ENCODE measurements at places on chromosomes 13 and 19.

DNA sequence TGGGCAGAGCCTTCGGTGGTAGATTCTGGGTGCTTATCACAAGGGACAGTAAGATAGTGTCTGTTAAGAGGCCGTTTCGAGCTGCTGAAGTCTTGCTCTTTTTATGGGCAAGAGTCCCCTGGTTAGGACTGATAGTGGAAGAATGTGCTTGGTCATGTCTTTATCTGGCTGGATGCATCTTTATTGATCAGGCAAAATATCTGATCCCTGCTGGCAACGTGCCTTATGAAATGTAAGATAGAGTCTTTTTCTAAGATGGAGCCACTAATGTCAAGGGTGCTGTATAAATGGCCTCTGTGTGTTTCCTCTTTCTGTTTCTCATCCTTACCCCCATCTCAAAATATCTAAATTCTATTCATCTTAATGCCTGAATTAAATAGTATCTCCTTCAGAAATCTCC is 53.3 kb downstream of the MYO16 start:
- no peak for DNase-seq

- DNase-seq: no peak
Measured at GRCh38 chr13:75279834-75280369, 202.1 kb downstream of the TBC1D4 start.

DNA sequence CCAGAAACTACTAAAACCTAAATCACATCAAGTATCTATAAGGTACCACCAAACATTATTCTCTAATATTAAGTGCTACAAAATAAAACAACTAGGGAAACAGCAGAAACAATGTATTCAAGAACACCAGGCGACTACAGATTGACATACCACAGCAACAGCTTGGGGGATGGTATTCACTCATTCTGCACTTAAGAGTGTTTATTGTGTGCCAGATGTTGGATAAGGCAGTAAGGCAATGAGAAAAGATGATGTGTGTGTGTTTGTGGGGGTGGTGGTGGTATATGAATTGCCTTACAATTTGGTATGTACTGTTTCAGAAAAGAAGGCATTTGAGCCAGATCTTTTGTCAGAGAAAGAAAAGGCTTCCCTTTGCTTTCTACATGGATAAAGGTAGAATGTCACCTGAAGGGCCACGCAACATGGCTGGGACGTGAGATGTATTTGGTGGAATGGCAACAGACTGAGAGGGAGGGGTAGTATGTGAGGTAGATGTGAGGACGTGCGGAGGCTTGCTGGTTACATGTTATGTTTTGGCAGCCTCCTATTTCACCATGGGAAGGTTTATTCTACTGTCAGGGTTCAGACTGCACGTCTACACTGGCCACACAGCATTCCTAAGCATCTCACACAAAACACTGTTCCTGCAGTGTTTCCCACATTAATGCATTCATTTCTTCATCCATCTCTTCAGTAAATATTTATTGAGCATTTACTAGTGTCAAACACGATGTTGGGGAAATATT is 300.7 kb downstream of the KLF12 start:
- no peak for DNase-seq

GRCh38 chr19:38120471-38121025 is 103.5 kb downstream of the DPF1 start:
- no peak for DNase-seq

DNA sequence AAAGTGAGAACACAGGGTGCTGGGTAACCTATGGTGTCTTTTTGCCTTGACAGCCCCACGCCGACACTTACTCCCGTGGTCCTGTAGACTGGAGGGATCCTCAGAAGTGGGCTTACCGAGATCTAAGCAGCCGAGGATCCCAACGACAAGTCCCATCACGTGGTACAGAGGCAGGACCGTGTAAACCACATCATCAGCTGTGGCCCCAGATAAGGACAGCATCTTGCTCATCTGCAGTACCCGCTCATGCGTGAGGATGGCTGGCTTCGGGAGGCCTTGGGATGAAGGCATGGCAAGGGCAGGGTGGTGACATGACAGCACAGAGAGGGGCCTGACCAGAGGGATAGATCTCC is 2.1 kb downstream of the SLC27A5 start:
- no peak for DNase-seq

GRCh38 chr13:114066956-114067355 is 65.5 kb downstream of the RASA3 start:
- DNase-seq: no peak

GRCh38 chr19:29537601-29538000 is 11.8 kb downstream of the VSTM2B start:
- no peak for DNase-seq

DNA sequence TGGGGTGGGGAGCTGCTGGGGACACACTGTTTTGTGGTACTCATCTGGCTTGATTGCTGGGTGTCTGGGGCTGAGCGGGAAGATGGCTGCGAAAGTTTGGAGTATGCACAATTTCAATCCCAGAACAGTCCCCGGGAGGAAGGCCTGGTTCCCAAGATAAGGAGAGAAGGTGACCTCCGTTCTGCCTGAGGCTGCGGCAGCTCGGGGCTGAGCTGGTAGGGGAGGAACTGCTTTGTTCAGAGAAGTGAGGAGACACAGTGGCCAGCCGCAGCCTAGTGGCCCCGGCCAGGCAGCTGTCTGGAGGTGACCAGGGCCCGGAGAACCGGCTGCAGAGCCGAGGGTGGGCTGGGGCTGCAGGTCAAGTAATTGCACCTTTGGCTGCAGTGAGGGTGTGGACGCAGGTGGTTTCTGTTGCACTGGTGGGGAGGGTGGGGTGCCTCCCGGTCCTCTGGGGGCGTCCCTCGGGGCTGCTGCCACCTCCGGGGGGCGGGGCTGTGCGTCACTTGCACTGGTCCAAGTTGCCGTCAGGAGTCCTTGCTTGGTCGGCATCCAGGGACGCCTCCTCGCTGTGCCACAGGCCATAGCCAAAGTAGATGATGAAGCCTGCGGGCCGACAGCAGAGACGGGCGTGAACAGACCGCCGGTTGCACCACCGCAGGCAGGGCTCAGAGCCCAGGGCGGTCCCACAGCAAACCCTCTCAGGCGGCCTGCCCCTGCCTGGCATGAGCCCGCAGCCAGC is 81.3 kb downstream of the SLC7A1 start:
- DNase-seq: no peak

DNA sequence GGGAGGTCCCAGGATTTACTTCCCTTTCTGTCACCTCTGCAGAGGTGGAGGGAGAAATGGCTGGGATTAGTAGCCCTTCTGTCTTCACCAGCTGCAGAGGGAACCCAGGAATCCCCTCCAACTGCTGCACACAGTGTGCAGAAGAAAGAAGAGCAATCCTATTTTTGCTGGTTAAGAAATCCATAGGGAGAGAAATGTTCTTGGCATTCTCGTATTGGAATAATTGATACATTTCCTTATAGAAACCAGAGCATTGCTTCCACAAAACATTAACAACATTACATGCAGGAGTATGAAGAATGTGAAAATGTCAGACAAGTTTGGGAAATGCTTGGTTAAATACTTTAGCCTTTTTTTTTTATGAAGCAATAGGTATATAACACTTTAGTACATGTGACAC is 48.3 kb upstream of the KLF12 start:
- no peak for DNase-seq

DNA sequence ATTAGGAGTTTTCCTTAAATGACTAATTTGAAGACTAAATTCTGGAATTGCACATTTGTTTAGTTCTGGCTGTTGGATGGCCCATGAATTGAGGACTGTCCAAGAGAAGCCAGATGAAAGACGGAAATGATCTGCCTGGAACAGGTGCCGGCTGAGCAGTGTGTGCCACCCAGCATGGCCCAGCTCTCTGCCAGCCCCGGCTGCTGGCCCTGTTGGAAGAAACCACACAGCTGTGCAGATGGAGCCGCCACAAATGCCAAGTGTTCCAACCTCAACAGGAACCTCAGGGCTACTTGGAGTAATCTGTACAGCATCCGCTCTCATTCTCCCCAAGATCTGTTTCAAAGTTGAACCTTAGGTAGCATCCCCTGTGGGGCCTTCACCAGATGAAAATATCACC is 67.0 kb upstream of the STARD13 start:
- DNase-seq: no peak

DNA sequence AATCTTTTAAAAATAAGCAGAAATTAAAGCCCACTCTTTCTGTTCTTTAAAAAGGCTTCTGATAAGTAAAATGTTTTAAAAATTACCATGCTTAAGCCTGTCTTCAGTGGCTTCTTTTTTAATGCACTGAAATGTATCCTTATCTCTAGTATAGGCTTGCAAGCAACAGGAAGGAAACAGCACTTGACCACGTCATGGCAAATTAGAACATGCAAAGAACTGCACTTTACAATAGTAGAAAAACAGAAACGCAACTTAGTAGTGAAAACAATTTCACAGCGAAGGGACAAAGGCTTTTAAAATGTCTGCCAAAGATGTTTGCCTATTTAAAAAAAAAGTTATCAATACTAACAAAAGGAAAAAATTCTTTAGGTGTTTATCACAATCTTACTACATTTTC is 36.3 kb downstream of the ELF1 start:
- no peak for DNase-seq

GRCh38 chr13:48066310-48066989 is 28.5 kb downstream of the MED4 start:
- DNase-seq: no peak

DNA sequence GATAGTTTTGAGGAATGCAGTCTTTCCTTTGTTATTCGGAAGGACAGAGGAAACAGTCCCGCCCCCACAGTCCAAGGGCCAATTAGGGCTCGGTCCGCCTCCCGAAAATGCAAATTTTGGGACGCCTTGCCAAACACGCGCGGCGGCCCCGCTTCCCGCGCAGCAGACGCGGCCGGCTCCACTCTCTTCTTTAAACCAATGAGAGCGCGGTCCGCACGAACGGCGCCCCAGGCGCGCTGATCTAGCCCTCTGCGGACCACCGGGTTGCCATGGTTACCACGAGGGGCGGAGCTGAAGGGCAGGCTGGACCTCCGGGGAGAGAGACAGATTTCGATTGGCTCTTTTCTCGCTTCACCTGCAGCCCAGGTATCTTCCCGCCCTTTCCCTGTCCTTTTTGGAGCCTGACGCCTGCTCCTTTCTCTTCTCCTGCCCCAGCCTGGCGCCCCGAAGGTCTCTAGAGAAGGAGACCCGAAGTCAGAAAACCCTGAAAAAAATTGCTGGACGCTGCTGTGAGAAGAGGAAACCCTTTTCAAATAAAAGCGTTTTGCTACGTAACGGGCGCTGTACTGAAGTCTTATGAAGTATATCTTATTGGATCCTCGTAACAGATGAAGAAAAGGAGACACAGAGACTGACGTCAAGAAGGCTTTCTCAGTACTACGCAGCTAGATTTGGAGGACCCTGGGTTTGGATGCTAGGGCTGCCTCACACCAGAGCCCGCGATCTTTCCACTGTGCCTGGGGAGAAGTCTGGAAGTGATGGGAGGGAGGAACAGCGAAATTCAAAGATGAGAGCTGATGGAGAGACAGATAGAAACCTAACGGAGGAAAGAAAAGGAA is 2.0 kb downstream of the PTH2 start:
- DNase-seq: peak; percentile 25

GRCh38 chr13:111924678-111925075 is 142.3 kb upstream of the SOX1 start:
- no peak for DNase-seq

GRCh38 chr13:94706101-94706842 is 6.1 kb downstream of the SOX21 start:
- no peak for DNase-seq

DNA sequence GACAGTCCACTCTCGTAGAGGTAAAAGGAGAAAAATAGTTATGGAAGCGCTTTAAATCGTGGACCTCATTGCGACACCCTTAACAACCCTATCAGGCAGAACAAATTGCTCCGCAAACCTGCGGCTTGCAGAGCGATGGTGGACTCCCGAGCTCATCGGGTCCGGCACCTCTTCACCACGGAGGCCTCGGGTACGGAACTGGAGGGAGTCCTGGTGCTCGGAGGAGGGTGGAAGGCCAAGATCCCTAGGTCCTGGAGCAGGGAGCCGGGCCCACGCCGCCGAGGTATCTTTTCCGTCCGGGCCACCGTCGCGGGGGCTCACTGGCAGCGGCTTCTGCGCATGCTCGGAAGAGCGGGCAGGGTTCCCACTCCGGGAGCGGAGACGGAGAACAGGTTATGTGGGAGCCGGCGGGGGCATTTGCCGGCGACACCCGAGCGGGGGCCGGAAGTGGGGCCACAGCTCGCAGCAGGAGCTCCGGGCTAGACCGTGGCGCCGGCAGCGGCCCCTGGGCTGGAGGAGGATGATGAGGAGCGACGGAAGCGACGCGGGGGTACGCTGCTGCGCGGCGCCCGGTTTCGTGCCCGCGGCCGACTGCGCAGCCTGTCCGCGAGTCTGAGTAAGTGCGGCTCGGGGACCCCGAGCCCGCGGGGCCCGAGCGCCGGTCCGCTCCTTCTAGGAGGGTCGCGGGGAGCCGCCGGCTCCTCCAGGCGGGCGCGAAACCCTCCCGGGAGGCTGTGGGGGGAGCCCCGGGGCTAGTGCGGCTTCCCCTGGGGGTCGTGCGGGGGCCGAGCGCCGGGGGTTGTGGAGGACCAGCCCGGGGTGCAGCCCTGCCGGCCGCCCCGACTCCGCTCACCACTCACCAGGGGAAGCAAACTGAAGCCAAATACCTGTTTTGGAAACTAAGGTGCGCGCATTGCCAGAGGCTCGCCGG is at the start of gene ABHD13:
ABHD13 (plus strand) TSS at position 349 of the 931 bp plus-strand sequence. CDS start 10,827 bp downstream, outside the sequence.
- peak; percentile 76 for DNase-seq

DNA sequence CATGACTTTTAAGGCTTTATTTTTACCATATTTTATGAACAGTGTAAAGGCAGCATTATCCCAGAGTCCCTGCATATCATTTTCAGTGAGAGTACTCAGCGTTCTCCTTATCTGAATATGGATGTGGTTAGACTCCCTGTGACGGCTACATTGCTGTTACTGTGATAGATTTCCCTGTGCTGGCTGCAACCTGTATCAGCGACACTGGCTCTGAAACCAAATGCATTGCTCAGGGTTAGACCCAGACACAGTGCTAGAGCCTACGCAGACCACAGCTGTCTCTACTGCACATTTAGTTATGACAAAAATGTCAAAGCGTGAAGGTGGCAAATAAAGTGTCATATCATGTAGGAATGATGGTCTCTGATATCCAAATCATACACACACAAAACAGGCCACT is 138.0 kb downstream of the ENOX1 start:
- DNase-seq: no peak

- DNase-seq: no peak
Measured at GRCh38 chr19:53285087-53285486, 17.6 kb upstream of the VN1R4 start.

DNA sequence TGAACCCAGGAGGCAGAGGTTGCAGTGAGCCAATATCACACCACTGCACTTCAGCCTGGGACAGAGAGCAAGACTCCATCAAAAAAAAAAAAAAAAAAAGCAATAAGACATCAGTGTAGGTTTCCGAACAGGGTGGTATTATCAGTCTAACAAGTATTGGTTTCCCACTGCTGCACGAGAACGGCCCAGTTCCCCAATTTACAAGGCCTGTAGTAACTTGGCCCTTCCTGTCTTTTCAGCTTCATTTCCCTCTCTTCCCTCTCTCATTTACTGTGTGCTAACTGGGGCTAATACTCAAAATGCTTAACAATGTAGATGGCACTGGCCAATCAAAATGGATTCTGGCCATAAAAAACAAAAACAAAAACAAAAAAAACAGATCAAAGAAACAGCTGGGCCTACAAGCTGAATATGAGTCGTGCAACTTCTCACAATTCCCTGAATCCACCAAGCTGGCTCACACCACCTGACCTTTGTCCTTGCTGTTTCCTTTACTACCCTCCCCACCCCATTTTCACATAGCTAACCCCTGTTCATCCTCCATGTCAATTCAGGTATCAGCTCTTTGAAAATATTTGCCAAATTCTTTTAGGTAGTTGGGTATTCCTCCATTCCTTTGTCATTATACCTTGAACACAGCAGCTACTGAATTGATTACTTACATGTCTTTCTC is 2.4 kb downstream of the TEX101 start:
- DNase-seq: no peak
